ENCODE measurements at places on chromosomes 13 and 19. TPM values are rescaled to one million over a fixed set of nuclear protein-coding genes. Genes with fewer than 3 reads are reported as not detected.

DNA sequence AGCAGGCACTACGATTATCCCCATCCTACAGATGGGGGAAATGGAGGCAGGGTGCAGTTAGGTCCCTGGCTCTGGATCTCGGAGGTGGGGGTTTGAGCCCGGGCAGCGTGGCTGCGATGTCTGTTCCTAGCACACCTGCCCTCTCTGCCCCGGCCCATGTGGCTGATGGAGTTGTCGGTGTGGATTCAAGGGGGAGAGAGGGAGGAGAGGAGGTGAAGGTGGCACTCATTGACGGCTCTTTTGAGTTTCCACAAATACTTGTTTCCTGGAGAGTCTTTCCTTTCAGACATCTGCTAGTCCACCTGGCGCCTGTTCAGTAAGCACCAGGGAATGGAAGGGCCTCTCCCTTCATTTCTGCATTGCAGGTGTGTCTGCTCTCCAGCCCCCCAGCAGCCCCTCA lies 69.9 kb downstream of the ARHGEF18 start:
- no peak for DNase-seq

Gene CD209
- not detected for total RNA-seq

Gene CEACAM6
- under 0.01 TPM for total RNA-seq

Gene CAPNS1
- 1,073 TPM for total RNA-seq

Gene NEK5
- 0.33 TPM for total RNA-seq

DNA sequence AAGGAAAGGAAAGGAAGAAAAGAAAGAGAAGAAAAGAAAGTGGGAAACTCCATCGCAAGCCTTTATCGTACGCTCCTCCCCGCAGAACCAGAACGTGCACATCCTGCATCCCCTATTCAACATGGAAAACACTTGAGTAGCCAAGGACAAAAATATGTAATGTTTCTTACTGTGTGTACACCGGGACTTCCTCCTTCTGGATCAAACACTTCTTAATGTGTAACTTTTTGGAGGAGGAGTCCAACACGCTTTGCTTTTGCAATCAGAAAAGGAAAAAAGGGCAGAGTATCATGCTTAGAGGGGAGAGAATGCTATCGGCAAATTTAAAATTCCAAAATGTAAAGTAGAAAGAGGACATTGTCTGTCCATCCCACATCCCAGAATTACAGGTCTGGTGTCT lies 7.8 kb upstream of the SHFL start:
- DNase-seq = no peak

- no peak for DNase-seq
Observed at GRCh38 chr13:102309110-102309509, 92.7 kb downstream of the FGF14 start.

- DNase-seq = no peak
Observed at GRCh38 chr13:97621631-97622030, 187.7 kb downstream of the RAP2A start.

GRCh38 chr13:22227895-22228294 lies 557.0 kb downstream of the FGF9 start:
- no peak for DNase-seq

Gene FAM83E
- total RNA-seq = 0.33 TPM

Gene C5AR1
- total RNA-seq = 0.88 TPM

- no peak for DNase-seq
Observed at GRCh38 chr19:14412324-14412995, 6.7 kb downstream of the DDX39A start.

DNA sequence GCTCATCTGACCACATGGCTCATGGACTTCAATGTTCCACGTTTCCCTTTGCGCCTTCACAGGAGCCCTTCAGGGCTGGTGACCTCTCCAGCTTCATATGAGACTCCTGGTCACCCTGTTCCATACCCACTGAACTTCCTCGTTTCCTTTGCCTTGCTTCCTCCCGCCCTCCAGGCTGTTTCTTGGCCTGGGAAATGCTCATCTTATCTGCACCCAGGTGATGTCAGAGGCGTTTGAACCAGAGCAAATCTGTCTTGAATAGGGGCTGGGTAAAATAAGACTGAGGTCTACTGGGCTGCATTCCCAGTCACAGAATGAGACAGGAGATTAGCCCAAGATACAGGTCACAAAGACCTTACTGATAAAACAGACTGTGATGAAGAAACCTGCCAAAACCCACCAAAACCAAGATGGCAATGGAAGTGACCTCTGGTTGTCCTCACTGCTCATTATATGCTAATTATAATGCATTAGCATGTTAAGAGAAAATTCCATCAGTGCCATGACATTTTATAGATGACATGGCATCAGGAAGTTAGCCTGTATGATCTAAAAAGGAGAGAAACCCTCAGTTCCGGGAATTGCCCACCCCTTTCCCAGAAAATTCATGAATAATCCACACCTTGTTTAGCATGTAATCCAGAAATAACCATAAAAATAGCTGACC lies 102.7 kb downstream of the DCLK1 start:
- DNase-seq = no peak

- no peak for DNase-seq
Observed at GRCh38 chr19:49771674-49772139, 4.9 kb downstream of the AP2A1 start.

- peak; percentile 21 for DNase-seq
Observed at GRCh38 chr19:5805462-5806132, 730 bp downstream of the NRTN start.

Gene NCAN
- not detected for total RNA-seq

Gene CDX2
- total RNA-seq = not detected

Gene PLK5
- total RNA-seq = not detected

DNA sequence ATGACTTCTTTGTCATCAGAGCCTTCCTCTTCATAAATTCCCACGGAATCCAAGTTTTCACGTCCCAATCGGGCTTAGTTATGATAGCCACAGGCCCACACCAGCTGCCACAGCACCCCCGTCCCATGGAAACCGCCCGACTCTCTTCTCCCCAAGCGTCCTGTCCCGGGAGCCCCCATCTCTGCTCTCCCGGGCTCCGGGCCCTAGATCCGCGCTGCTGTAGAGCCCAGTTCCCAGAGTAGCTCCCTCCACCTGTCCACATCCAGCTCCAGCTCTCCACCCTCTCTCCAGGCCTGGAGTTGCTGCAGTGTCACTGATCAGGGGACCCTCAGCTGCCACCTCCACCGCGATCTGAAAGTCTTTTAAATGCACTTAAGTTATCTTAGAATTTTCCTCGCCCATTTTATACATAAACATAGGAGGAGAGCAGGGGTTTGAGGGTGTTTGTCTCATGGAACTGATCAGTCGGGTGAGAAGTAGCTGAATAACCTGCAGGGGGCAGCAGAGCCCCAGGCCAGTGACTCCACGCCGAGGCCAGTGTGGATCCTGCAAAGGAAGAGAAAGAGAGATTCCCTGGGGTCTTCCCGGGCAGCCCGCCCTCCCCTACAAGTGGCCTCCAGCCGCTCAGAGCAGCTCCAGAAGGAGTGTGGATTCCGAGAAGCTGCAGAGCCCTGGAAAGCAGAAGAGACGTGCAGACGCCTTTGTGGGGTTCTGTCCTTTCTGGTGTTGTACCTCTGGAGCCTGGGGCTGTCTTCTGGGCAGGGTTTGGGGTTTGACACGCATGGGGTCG lies 1.1 kb upstream of the ZNF763 start:
- peak; percentile 21 for DNase-seq

DNA sequence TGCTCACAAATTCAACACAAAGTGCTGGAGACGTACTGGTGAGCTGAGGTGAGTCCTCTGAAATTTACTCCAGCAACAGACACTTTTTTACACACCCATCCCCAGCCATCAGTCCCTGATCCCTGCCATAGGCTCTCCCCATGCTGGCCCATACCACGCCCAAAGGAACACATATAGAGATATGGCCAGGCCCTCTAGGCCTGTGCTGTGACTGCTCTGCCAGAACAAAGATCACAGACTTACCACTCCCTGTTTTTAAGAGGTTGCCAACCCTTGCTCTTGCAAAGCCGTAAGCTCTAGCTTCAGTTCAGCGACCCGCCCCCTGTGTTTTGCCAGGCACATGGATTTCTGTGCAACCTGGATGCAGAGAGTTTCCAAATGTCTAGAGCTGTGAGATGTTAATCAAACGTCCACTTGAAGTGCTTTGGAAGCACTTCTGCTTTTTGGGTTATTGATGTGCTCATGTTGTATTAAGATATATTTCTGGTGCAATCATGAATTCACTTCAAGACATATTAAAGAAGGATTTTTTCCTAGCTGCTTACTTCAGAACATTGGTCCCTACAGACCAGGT lies 59.7 kb downstream of the DLEU7 start:
- no peak for DNase-seq

Gene AP1M2
- total RNA-seq = 119 TPM

- no peak for DNase-seq
Observed at GRCh38 chr13:51879133-51879532, 17.4 kb downstream of the CCDC70 start.

DNA sequence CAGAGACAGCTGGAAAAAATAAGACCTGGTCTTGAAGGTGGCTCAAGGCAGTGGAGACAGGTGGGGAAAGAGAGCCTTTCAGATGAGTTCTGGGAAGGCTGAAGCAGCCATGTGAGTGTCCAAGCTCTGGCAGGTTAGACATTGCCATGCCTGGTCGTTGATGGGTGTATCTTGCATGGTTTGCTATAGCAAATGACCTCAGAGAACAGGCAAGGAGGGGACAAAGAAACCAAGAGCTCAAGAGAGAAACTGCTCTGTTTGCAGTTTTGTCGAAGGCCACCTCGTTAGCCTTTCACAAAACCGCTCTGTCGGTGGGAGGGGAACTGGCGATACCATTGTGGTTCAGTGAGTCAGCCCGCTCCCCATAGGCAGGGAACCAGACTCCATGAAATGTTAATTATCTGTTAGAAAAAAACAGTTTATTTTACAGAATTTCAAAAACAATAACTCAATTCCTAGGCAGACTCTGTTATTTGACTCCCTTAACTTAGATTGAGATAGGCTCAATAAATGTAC lies 82.8 kb upstream of the ARGLU1 start:
- DNase-seq = no peak

GRCh38 chr13:94121686-94122085 lies 357.8 kb downstream of the DCT start:
- DNase-seq = peak; percentile 17

DNA sequence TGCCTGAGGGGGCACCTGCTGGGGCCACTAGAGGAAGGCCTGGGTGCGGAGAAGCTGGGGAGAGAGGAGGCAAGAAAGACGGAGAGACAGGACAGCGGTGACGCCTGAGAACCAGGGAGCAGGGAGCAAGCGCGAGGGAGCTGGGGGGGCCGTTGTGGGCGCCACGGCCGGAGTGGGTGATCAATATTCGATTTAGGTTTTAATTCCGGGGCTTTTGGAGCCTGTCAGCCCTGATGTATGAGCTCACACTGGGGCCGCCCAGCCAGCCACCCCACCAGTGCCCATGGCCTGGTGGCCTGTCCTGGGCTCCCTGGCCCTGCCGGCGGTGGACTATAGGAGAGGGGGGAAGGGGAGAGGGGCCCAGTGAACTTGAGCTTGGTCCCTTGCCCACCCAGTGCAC lies 8.7 kb upstream of the ERFL start:
- DNase-seq = no peak

DNA sequence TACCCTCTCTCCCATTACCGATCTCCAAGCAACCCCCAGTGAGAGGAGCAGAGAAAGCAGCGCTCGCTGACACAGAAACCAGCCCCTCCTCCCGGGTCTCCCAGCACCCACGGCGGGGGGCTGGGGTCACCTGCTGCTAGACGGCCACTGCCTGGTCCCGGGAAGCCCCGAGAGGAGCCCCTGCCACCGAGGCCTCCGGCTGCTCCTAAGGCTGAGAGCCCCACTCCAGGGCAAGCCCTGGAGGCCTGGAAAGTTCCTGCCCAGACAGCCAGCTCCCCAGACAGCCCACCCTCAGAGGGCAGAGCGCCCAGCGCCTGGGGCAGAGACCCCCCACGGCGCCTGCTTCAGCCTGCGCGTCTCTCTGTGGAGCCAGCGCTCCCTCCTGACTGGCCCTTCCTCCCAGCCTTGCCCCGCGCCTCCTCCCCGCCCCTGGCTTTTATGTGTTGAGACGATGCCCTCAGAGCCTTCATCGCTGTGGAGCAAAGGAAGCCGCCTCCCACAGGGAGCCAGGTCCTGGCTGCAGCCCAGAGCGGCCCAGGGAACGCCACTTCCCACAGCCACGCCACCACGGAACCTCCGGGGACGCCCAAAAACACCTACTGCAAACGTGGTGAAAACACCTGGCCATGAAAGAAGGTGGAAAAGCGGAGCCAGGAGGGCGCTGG lies 51.1 kb downstream of the MLLT1 start:
- no peak for DNase-seq

- DNase-seq = no peak
Observed at GRCh38 chr13:59829690-59830089, 334.0 kb downstream of the DIAPH3 start.

DNA sequence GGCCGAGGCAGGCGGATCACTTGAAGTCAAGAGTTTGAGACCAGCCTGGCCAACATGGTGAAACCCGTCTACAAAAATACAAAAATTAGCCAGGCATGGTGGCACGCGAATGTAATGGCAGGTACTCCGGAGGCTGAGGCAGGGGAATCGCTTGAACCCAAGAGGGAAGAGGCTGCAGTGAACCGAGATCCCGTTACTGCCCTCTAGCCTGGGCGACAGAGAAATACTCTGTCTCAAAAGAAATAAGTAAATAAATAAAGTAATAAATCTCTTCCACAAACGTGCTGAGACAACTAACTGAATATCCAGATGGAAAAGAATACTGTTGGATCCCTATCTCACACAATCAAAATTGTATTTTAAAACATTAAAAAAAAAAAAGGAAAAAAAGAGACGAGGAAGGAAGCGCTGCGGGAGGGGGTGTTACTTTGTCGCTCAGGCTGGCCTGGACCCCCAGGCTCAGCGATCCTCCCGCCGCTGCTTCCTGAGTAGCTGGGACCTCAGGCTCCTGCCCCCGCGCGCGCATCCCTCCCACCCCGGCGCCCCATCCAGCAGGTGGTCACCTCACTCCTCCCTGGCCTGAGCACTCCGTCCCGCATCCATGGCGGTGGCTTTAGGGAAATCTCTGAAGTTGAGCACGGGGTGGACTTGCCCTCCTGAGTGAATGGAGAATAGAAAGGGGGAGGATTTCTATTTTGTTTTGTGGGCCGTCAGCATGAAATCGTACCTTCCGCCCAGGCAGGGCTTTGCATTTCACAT lies 628 bp upstream of the ZNF813 start:
- no peak for DNase-seq

DNA sequence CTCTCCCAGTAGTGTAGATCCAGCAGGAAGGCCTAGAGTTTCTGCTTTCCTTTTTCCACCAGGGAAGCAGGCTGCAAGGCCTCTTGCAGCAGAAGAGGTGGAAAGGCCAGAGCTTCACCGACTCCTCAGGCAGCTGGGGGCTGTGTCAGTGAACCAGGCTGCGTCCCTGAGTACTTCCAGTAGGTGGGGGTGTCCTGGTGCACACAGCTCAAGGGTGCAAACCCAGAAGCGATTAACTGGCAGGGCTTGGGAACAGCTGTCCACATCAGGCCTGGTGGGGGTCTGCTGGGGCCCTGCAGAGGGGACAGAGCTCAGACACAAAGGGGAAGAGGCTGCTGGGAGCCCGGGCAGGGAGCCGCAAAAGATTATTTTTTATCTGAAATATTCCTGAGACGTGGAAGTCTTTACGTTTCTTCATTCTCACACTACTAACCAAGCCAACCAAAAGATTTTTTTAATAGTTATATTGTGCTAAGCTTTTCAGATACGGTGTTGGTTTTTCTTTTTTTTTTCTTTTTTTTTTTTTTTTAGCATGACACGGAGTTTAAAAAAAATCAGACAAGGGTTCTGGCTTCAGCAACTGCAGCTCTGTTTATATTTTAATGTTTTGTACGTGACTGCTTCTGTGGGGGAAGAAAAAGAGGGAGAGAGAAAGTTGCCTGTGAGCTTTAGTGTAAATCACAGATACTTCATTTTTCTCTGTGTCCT lies 11.0 kb downstream of the TSHZ3 start:
- no peak for DNase-seq

Gene LILRA1
- total RNA-seq = not detected

GRCh38 chr13:111318386-111318785 lies 2.1 kb upstream of the TEX29 start:
- no peak for DNase-seq

- DNase-seq = peak; percentile 47
Observed at GRCh38 chr19:2084993-2085720, 11.0 kb downstream of the MOB3A start.

Gene CCDC70
- total RNA-seq = not detected

Measured in mammary epithelial cell (primary cell).